ENCODE measurements at places on chromosomes 7 and 10.

DNA sequence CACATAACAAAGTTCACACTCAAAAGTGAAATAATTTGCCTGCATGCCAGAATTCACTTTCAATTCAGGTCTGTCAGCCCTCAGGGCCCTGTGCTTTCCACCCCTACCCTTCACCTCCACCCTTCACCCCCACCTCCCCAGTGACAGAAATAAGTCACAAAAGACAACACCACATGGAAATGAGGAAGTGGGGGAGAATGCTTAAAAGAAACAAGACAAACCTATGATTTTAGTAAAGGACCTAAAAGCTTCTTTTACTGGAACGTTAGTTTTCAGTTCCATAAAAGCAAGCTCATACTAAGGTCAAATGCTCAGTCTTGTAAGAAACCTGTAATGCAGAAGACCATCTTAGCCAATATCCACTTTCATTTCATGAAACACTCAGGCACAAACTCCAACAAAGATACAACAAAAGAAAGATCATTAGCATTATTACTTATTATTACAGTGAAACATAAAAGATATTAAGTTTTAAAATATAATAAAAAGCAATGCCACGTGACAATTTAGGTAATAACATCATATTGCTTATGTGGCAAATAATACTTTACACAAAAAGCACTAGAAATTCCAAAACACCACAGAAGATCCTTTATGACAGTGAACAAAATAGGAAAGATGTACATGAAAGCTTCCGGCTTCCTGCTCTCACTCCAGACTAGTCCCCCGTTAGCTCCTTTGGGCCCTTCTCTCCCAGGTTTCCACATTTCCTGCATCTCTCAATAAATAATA is 112.1 kb downstream of the LMBR1 start:
- DNase-seq: no peak

DNA sequence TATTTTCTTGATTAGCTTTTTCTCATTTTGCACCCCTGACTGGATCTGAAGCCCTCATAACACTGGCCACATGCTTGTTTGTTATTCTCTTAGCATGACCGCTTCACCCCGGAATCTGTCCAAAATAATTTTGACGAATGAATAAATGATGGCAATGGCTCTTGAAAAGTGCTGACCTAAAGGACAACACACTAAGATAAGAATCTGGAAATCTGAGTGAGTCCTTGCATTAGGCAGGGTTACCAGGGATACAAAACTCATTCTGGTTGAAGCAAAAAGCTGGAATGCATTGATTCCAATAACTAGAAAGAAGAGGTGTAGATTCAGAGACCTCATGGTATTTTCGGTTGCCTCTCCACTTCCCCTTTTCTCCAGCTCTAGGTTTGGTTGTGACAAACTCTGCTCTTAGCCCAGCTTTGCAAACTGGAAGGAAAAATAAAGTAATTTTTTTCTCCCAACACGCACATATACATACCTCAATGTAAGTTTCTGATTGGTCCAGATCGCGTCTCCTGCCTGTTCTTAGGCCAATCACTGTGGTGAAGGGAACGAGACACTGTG is 157.4 kb downstream of the SKIDA1 start:
- DNase-seq: no peak

GRCh38 chr7:37915438-37915837 is 1.2 kb downstream of the SFRP4 start:
- no peak for DNase-seq

DNA sequence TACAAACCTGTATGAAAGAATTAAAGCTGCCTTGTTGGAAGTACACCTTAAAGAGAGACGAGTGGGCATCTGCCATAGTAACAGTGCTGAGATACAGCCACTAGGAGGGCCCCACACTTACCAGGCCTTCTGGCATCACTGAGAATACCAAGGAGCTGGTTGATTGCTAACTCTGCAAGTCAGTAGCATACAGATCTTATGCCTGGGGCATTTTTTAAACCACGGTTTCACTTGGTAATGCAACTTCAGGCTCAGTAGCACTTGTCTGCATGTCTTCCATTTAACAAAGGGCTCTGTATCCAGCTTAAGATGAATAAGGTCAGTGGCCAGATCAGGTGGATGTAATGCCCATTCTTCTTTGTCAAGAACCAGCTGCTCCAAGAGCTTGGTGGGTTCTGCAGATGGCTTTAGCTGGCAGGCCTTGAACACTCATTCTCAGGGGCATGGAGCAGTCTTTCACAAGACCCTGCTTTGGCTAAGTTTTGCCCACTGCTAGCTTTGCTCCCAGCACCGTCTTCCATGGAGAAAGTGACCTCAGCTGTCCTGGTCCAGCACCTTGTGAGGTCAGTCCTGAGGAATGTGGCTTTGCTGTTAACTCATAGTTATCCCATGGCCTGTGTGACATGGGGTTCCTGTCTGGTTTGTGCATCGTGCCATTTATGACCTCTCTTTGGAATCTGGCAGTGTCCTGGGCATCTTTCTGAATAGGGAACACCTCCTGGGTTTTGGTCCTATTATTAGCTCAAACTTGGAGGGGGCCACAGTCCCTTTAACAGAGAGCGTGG is 68.1 kb downstream of the BMPER start:
- DNase-seq: no peak

DNA sequence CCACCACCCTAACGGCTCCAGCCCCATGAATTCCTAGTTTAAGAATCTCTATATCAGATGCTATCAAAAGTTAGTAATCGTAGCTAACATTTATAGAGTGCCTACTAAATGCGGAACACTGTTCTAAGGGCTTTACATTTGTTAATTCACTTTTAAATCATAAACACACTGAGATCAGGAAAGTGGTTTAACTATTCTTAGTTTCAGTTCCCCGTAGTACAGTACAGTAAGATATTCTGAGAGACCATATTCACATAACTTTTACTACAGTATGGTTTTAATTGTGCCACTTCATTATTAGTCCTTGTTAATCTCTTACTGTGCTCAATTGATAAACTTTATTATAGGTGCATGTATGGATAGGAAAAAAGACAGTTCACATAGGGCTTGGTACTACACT is 22.5 kb downstream of the SYPL1 start:
- no peak for DNase-seq

DNA sequence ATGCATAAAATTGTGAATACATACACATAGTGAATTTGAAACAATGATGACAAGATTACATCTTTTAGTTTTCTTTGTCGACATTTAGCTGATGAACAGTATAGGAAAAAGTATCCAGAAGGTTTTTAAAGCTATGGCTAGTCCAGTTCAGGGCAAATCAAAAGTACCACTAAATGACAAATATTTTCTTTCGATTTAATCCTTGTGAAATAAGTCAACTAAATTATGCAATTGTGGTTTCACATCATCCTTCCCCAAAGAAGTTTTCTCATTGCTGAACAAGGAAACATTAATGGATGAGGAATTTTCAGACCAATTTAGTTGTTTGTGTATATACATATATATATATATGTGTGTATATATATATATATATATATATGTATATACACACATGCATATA is 774.0 kb downstream of the DNAJB9 start:
- no peak for DNase-seq

DNA sequence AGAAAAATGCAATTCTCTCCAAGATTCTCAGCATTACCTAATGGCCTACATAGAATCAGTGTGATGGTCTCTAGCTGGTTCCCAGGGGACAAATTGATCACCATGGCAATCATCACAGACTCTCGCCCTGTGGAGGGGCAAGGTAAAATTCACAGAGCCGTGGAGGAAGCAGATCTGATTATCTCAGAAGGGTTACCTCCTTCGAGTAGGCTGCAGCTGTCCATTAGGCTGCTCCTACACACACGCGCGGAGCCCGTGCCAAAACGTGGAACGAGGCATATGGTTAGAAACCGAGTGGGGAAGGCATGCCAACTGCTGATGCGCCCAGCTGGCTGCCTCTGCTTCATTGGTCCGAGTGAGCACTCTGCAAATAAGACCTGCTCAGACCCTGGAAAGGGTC is 52.8 kb upstream of the PTER start:
- DNase-seq: no peak

GRCh38 chr10:78556705-78557432 is 511.9 kb upstream of the ZMIZ1 start:
- DNase-seq: no peak

DNA sequence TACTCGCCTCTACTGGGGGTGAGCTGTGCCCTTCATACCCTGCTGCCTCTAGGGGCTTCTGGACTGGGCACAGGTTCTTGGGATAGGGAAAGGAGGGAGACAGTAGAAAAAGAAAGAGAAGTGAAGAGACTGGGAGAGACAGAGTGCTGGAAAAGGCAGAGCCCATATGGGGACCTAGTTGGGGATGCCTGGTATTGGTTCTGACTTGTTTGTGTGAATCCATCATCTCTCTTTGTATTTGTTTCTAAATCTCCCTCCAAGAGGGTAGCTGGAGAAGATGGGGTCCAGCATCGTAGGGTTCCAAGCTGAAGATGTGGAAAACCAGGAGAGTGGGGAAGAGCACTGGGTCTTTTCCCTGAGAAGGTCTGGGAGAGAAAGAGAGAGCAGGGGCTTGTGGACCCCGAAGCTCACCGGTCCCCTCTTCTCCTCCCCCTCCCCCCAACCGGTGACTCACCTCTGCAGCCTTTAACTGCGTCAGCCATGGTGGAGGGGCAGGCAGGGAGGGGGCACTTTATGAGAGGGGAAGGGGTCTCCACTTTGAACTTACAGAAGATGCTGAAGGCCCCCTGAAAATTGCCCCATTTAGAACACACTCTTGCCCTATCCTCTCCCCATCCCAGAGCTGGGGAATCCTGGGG is 3.2 kb upstream of the VGF start:
- DNase-seq: no peak

- DNase-seq: no peak
These were observed 248.3 kb downstream of the PHF14 start for GRCh38 chr7:11221984-11222383.

- DNase-seq: peak; percentile 39
These were observed 625 bp downstream of the IPMK start for GRCh38 chr10:58266826-58267712.

GRCh38 chr10:61542596-61542995 is 89.4 kb upstream of the TMEM26 start:
- no peak for DNase-seq

DNA sequence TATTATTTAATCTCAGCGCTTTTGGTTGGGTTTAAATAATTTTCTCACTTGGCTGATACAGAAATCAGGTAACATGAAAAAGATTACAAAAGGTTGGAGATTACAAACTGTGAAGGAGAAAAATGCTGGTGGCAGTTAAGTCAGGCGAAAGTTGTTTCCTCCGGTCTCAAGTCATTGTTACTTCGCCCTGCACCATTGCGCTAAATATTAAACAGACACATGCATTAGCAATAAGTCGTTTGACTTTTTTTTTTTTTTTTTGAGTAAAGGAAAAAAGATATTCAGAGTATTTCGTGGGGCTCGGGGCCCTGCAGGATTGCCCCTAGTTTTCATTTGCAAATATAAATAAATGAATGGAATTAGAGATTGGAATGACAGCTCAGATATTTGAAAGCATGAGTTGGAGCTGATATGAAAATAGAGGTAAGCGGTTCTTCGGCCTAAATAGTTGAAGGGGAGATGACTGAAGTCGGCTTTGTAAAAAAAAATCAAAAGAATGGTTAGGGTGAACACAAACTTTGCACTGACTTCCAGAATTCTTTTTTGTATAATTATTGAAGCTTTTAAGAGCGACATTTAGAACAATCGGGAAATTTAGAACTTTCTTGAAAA is 914 bp downstream of the SDHAF3 start:
- peak; percentile 6 for DNase-seq

GRCh38 chr7:39464350-39465054 is 101.7 kb upstream of the YAE1 start:
- no peak for DNase-seq

- DNase-seq: no peak
These were observed 116.2 kb downstream of the FAM107B start for GRCh38 chr10:14658331-14659127.

- DNase-seq: no peak
These were observed 140.8 kb upstream of the NFE2L3 start for GRCh38 chr7:26011039-26011696.

- no peak for DNase-seq
These were observed 482.1 kb downstream of the IPMK start for GRCh38 chr10:57785546-57785945.

GRCh38 chr10:63256009-63256773 is 123.1 kb downstream of the NRBF2 start:
- no peak for DNase-seq

DNA sequence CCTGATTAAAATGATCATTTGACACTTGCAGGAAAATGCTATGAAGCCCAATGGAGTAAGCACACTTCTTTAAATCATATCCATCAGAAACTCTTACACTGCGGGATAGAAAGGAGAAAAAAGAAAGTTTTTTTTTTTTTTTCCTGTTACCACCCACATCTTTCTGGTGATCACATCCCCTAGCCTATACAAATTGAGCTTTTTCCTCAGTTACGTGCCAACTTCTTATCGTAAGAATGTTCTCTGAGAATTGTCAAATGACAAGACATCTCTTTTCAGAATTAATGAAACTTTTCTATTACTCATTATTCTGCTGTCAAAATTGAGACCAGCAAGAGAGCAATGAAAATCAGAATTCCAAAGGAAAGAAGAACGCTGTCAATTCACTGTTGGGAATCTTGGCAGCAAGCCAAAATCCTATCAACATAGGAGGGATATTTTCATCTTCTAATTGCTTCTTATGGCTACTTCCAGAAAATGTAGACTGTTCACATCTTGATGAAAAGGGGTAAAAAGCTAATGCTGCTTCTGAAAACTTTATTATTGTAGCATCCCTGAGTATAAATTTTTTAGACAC is 179.5 kb downstream of the ADAM12 start:
- DNase-seq: no peak

- no peak for DNase-seq
These were observed 67.1 kb downstream of the SEMA3E start for GRCh38 chr7:83581667-83582435.
